ENCODE measurements at places on chromosomes 12 and 14.

DNA sequence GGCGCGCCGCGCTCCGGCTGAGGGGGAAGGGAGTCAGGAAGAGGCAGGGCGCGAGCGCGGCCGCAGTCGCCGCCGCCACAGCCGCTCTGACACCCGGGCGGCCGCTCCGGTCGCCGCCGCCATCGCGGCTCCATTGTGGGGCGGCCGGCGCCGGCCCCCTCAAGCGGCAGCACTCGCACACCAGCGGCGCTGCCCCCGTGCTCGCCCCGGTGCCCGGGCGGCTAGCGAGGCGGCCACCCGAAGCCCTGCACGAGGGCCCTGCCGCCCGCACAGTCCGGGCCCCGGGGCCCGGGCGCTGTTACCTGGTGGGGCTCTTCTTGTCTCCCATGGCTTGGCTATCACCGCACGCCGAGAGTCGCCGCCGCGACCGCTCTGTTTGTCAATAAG, 202 bp downstream of the YAF2 start:
- DNase-seq: no peak

DNA sequence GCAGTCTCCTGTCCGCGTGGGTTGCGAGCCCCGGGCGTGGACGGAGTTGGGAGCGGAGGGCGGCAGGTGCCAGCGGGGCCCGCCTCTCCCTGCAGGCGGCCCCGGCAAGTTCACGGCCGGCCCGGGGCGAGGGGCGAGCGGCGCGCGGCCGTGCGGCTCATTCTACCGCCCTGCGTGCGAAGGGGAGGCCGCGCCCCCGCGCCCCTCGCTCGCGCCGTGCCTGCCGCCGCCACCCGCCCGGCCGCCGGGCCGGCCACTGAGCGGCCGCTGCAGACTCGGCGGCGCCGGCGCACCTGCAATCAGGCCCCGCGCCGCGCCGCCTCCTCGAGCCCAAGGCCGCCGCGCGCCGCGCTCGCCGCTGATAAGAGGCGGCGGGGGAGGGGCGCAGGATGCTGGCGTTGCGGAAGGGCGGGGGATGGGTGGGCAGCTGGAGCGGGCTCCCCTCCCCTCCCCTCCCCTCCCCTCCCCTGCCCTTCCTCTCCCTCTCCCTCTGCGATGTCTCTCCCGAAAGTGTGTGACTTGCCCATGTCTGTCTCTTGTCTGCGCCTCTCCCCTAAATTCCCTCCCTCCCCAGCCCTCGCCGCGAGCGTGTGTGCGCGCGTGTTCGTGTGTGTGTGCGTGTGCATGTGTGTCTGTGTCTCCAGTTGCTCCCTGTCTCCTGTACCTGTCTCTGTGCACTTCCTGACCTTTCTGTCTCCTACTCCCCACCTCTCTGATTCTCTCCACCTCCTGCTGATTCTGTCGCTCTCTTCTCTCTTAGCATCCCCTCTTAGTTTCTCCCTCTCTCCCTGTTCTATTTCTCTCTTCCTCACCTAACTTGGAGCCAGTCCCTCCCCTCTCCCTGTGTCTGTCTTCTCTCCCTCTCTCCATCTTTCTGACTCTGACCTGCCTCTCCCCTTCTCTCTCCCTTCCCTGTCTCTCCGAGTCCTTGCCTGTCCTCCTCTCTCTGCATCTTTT, 768.1 kb upstream of the TBX3 start:
- DNase-seq: no peak

GRCh38 chr12:47709671-47710070, 3.8 kb upstream of the RPAP3 start:
- DNase-seq: peak; percentile 9

DNA sequence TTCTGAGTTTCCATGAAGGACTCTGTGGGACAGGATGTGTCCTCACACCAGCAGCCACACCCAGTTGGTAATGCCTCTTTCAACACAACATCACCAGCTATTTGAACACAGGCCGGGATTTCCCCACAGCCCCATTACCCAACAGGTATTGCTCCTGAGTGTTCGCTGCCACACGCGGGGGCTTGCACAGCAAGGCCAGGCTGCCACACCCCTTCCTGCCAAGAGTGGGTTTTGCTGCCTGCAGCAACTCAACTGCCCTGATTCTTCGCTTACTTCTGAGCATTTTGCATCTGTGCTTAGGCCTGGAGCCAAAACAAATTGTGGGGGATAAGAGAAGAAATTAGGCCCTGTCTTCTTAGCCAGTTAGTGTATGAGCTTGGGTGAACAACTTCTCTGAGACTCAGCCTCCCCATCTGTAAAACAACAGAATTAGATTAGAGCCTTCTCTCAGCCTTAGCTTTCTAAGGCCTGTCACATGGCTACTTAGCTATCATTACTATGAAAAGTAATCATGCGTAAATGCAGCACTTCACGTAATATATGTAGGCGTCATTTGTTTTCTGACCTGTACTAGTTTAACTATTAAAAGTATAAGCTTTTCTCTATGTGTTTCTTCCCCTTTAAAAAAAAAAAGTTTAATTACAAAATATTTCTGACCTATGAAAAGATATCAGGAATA, 20.0 kb downstream of the CKAP4 start:
- peak; percentile 44 for DNase-seq

- no peak for DNase-seq
These were observed 156.8 kb upstream of the LRIG3 start for GRCh38 chr12:59077153-59077552.

GRCh38 chr12:27960821-27961220, 11.7 kb downstream of the PTHLH start:
- no peak for DNase-seq

GRCh38 chr14:94021416-94022157, 4.6 kb upstream of the OTUB2 start:
- DNase-seq: no peak

- DNase-seq: no peak
These were observed 173.5 kb downstream of the CHST11 start for GRCh38 chr12:104630230-104630670.

DNA sequence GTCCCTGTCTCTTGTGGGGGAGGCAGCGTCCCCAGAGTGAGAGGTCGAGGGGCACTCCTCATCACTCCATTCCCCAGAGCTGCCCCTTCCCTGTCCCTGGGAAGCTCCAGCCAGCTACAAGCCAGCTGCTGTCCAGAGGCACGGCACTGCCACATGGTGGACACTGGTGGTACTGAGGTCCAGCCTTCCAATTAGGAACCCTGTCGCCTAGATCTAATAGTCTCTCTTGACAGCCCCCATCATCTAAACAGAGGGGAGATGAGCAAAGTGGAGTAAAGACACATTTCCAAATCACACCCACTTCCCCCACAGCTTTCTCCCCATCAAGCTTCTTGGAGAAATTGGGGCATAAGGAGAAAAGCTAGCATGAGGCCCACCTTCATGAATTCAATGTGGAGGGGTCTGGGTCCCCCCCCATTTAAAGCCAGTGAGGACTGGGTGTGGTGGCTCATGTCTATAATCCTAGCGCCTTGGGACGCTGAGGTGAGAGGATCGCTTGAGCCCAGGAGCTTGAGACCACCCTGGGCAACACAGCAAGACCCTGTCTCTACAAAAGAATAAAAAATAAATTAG, 2.1 kb upstream of the INHBE start:
- peak; percentile 57 for DNase-seq

DNA sequence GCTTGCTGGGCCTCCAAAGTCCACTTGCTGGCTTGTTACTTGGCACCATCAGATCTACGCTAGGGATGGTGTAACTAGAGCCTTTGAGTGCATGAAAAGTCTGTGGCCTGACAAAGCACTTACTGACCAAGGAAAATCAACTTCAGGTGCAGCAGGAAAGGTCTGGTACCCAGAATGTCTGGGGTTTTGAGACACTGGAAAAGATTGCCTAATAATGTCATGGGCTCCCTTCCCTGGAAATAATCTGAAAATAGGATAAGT, 106.7 kb downstream of the ZFP36L1 start:
- DNase-seq: no peak

- no peak for DNase-seq
These were observed 35.8 kb downstream of the NCKAP5L start for GRCh38 chr12:49792181-49792970.

DNA sequence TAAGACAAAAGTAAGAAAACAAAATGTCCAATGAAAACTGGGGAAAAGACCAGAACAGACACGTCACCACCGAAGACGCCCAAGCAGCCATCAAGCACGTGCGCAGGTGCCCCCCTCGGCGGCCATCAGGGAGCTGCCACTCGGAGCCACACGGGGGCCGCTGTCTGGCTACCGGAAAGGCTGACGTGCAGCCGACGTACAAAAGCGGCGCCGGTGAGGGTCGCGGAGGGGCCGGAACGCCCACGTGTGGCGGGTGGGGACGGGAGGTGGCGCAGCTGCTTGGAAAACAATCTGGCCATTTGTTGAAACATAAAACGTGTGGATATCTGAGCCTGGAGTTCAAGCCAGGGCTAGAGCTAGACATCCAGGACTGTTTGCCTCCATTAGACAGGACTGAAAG, 60.7 kb downstream of the GALNT9 start:
- no peak for DNase-seq
